ENCODE measurements at places on chromosomes 4 and X. TPM values are rescaled to one million over a fixed set of nuclear protein-coding genes. Genes with fewer than 3 reads are reported as not detected.

- no peaks in the 10 kb centered on the region for H3K4me1 ChIP-seq
- DNase-seq: peak; percentile 37
- no peaks in the 10 kb centered on the region for H3K36me3 ChIP-seq
- H3K27me3 ChIP-seq: no peaks in the 10 kb centered on the region
- no peak overlapping the region for H3K27ac ChIP-seq
These were observed 159.5 kb upstream of the USP38 start for GRCh38 chr4:143025081-143025704.

DNA sequence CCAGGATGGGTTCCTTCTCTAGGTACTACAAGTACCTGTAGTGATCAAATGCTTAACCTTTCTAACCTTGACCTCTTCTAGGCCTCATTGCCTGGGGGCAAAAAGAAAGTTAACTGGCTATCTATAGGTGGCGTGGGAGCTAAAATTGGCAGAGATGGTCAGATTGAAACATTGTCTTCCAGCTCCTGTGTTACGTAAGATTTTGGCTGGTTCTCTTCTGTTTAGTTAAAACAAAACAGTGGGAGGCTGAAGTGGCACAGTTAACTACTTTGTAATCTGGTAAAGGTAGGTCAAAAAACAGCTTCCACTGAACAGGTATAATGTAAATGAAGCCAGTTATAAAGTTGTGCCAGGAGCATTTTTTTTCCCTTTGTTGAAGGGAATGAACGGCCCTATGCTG lies 115.2 kb downstream of the MBNL3 start:
- no peak overlapping the region for H3K27ac ChIP-seq
- no peak overlapping the region for H3K4me3 ChIP-seq
- H3K27me3 ChIP-seq: no peaks in the 10 kb centered on the region
- no peaks in the 10 kb centered on the region for H3K36me3 ChIP-seq
- no peak for DNase-seq

GRCh38 chrX:142076633-142077032 lies 128.5 kb downstream of the MAGEC2 start:
- H3K36me3 ChIP-seq: no peaks in the 10 kb centered on the region
- no peaks in the 10 kb centered on the region for H3K4me1 ChIP-seq
- H3K27me3 ChIP-seq: no peaks in the 10 kb centered on the region
- no peak for DNase-seq
- no peak overlapping the region for H3K27ac ChIP-seq

DNA sequence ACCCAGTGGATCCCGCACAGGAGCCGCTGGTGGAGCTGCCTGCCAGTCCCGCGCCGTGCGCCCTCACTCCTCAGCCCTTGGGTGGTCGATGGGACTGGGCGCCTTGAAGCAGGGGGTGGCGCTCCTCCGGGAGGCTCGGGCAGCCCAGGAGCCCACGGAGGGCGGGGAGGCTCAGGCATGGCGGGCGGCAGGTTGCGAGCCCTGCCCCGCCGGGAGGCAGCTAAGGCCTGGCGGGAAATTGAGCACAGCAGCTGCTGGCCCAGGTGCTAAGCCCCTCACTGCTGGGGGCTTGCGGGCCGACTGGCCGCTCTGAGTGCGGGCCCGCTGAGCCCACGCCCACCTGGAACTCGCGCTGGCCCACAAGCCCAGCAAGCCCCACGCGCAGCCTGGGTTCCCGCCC lies 127.1 kb upstream of the TMEM164 start:
- H3K4me3 ChIP-seq: no peak overlapping the region
- no peaks in the 10 kb centered on the region for H3K36me3 ChIP-seq
- no peak for DNase-seq
- no peaks in the 10 kb centered on the region for H3K27me3 ChIP-seq
- no peaks in the 10 kb centered on the region for H3K4me1 ChIP-seq

The NALF2 gene
- 0.15 TPM for total RNA-seq

DNA sequence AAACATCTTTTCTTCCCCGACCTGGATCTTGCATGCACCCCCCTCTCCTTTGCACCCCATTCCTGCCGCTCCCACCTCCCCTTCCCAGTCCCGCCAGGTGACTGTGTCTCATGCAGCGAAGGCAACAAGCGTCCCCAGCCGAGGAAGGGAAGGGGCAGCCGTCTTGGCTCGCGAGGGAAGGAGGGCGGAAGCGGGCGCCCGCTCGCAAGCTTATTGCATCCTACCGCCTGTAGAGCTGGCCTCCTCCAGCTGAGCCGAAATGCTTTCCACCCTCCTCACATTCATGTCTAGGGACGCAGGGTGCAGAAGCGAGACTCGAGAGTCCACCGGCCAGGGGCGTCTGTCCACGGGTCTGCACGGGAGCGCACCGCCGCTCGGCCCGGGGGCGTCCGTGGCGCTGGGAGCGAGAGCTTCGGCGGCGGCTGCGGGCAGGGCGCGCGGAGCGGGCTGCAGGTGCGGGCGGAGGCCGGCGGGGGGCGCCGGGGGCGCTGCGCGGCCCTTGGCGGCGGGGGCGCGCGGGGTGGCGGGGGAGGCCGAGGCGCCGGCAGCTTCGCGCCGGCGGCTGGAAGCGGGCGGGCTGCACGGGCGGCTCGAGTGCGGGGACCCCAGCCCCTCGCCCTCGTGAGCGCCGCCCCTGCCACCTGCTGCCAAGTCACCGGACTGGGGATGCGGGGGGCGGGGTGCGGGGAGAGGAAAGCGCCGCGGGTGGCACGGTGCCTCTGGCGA lies at the start of gene KCNIP4:
TSS of gene KCNIP4 (minus strand) at position 426 of the 726 bp plus-strand sequence.
- no peaks in the 10 kb centered on the region for H3K4me1 ChIP-seq
- H3K27me3 ChIP-seq: peaks cover 6% of the 10 kb centered on the region
- H3K36me3 ChIP-seq: no peaks in the 10 kb centered on the region
- DNase-seq: peak; percentile 82
- H3K4me3 ChIP-seq: peak within 1 kb of the TSS; percentile 27

GRCh38 chrX:37817579-37817978 lies 29.8 kb downstream of the DYNLT3 start:
- no peaks in the 10 kb centered on the region for H3K36me3 ChIP-seq
- no peak overlapping the region for H3K27ac ChIP-seq
- no peaks in the 10 kb centered on the region for H3K27me3 ChIP-seq
- H3K4me1 ChIP-seq: no peaks in the 10 kb centered on the region
- H3K4me3 ChIP-seq: no peak overlapping the region
- no peak for DNase-seq

DNA sequence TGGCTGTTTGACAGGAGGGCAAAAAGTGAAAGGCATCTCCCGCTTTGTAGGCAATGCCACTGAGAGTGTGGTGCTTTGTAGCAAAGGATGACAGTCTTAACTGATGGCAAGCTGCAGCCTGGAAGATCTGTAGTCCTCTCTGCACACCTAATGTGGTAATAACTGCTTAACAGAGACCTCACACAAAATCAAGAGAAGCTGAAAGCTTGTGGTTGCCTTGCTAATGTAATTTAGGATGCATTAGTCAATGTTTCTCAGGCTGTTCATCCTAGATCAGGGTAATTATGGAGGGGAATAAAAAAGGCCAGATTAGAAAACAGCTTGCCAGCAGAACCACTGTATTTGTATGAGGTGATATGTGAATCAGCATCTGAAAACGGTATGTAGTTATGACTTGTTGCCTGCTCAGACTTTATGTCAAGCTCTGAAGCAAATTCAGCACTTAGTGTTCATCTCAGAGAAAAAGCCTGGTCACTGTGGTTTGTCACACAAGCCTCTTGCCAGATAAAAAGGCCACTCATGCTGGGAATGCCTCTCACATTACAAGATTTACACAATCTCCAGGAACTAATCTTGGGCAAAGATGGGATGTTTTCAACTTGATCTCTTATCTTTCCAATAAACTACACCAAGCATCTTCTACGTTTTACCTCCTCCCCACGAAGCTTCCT lies 130.8 kb downstream of the ENOX2 start:
- DNase-seq: no peak
- H3K27ac ChIP-seq: no peak overlapping the region
- no peaks in the 10 kb centered on the region for H3K4me1 ChIP-seq
- H3K27me3 ChIP-seq: no peaks in the 10 kb centered on the region
- H3K36me3 ChIP-seq: no peaks in the 10 kb centered on the region

- no peaks in the 10 kb centered on the region for H3K36me3 ChIP-seq
- H3K4me3 ChIP-seq: no peak overlapping the region
- H3K27me3 ChIP-seq: no peaks in the 10 kb centered on the region
- H3K4me1 ChIP-seq: no peaks in the 10 kb centered on the region
- H3K27ac ChIP-seq: no peak overlapping the region
- no peak for DNase-seq
These were observed 128.6 kb upstream of the NPY2R start for GRCh38 chr4:155079871-155080270.

DNA sequence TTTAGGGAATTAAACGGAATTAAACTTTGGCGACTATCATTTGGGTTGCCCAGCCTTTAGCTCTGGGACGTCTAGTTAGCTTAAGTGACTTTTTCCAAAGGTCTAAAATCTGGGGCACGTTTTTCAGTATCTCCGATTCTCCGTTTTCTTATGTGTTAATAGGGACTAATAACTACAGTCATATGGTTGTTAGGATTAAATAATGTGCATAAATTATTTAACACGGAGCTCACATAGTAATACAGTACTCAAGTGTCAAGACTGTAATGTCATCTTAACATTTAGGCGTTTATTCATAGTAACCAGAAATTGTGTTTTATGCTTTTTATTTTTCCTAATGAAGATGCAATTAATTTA lies 466 bp upstream of the CCNA2 start:
- no peak for DNase-seq
- H3K4me3 ChIP-seq: peak overlapping the region; percentile 66
- H3K4me1 ChIP-seq: peaks cover 12% of the 10 kb centered on the region
- peak overlapping the region; percentile 71 for H3K27ac ChIP-seq
- H3K36me3 ChIP-seq: peaks cover 24% of the 10 kb centered on the region

DNA sequence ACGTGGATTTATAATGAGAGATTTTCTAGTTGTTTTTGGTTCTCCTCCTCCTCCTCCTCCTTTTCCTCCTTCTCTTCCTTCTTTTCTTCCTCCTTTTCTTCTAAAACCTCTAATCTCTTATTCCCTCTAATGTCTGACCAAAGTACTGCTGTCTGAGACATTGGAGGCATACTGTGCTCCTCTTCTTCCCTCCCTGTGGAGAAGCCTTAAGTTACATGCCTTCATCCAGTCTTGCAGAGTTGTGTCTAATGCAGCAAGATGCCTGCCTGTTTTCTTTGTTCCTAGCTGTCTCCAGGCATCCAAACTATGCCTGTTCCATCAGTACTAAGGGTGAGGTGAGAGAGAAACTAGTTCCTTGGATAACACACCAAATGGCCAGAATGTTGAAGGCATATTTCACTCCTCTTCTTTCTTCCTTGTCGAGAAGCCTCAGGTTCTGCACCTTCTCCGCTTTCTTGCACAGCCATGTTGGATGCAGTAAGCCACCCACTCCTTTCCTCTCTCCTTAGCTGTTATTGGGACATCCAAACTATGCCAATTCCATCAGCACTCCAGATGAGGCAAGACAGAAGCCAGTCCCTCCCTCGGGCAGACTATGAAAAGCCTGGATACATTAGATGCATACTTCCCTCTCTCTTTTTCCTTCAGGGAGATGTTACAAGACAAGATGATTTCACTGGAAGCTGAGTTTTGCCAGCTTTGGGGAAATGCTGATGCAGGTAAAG lies 285.7 kb upstream of the TRAM1L1 start:
- no peak overlapping the region for H3K4me3 ChIP-seq
- DNase-seq: no peak
- H3K27me3 ChIP-seq: no peaks in the 10 kb centered on the region
- H3K36me3 ChIP-seq: no peaks in the 10 kb centered on the region
- H3K27ac ChIP-seq: no peak overlapping the region
- no peaks in the 10 kb centered on the region for H3K4me1 ChIP-seq

The VCX2 gene
- total RNA-seq: not detected

GRCh38 chr4:146742416-146742815 lies 103.7 kb downstream of the POU4F2 start:
- H3K4me1 ChIP-seq: no peaks in the 10 kb centered on the region
- no peak overlapping the region for H3K4me3 ChIP-seq
- no peaks in the 10 kb centered on the region for H3K36me3 ChIP-seq
- H3K27me3 ChIP-seq: no peaks in the 10 kb centered on the region

DNA sequence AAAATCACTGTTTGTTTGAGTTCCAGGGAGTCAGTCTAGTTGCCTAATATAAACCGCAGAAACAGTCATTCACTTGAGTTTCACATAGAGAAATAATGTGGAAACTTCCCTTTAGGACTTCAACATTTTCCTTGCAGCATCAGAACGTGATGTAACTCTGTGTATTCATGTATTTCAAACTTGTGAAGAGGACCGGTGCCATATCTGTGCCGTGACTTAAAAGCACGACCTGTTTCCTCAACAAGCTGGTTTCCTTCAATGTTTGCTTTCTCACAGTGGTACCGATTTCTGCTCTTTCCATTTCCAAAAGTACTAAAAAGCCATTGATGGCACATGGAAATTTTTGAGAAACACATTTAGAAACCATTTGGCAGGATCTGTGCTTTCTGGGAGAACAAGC lies 166.6 kb upstream of the RAPGEF2 start:
- H3K4me1 ChIP-seq: peaks cover 6% of the 10 kb centered on the region
- no peaks in the 10 kb centered on the region for H3K27me3 ChIP-seq
- no peak overlapping the region for H3K27ac ChIP-seq
- H3K36me3 ChIP-seq: no peaks in the 10 kb centered on the region
- no peak overlapping the region for H3K4me3 ChIP-seq

GRCh38 chr4:110005461-110006056 lies 92.9 kb downstream of the EGF start:
- no peaks in the 10 kb centered on the region for H3K27me3 ChIP-seq
- no peak overlapping the region for H3K27ac ChIP-seq
- no peaks in the 10 kb centered on the region for H3K4me1 ChIP-seq
- no peaks in the 10 kb centered on the region for H3K36me3 ChIP-seq
- no peak for DNase-seq

DNA sequence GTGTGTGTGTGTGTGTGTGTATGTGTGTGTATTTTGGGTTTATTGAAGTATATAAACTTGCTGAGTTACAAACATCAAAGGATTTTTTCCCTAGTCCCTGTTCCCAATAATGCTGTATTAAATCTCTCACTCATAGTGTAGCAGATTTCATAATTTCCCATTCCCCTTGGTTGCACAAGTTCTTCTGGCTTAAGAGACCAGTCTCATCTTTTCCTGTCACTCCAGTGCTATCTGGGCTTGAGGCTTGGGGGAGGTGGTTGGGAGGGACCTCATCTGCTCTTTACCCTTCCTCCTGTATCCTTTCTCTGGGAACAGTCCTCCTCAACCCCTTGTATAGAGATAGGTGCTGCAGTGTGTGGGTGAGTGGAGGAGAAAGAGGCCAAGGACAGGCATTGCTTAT lies 285.4 kb upstream of the BOD1L1 start:
- DNase-seq: no peak
- no peak overlapping the region for H3K27ac ChIP-seq
- H3K27me3 ChIP-seq: no peaks in the 10 kb centered on the region
- H3K4me1 ChIP-seq: no peaks in the 10 kb centered on the region
- H3K4me3 ChIP-seq: no peak overlapping the region

DNA sequence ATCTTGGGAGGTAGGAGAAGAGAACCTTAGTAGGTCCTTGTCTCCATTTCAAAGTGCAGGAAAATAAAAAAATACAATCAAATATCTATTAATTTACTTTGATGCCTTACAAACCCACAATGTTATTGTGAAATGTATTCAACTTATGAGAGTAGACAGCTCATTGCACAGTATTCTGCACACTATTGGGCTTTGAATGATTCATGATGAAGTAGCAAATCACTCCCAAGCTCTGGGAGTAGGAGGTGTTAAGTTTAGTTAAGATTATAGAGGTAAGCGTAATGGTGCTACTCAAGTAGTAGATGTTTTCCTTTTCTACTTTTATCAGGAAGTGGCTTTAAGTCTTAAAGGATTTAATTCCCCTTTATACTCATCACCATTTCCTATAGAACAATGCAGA lies 32.8 kb upstream of the TMPRSS11A start:
- DNase-seq: no peak
- H3K4me3 ChIP-seq: no peak overlapping the region
- H3K27me3 ChIP-seq: no peaks in the 10 kb centered on the region
- H3K36me3 ChIP-seq: no peaks in the 10 kb centered on the region
- no peaks in the 10 kb centered on the region for H3K4me1 ChIP-seq

Measured in upper lobe of left lung (tissue), 6 donors.